BJ (cell line): ENCODE measurements at places on chromosomes 6 and 20. TPM values are rescaled to one million over a fixed set of nuclear protein-coding genes. Genes with fewer than 3 reads are reported as not detected.

DNA sequence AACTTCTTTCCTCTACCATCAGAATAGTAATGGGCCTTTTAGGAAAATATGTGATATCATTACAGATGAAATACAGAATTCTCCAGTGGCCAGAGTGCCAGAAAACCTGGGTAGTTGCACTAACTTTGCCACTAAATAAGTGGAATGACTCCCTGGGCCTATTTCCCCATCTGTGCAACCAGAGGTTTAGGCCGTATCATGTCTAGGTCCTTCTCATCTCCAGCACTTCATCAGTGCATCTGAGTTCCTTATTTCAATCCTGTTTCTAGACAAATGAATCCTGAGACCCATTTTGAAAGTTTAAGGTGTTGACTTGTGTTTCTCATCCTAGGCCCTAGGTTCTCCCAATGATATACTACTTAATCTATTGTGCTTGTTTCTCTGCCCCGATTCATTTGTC, 236.2 kb downstream of the CD83 start:
- no peak for DNase-seq

The WFDC2 gene
- polyA plus RNA-seq = not detected in 2 replicates

DNA sequence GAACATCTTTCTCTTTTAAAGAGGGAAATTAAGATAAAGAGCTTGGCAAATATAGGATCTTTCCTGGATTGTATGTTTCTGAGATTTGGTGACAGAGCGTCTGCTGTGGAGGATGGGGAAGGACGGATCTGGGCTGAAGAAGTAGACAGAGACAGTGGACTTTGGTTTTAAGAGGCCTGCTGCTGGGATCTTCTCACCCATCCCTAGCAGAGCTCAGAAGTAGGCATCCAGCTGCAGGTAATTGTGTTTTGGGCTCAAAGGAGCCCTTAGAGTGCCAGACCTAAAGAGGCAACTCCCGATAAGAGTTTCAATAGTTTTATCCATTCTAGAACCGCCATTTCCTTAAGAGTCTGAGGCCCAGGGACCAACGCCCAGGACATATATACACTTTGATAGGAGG, 20.8 kb downstream of the LAMA2 start:
- no peak for DNase-seq

The TGM2 gene
- 313 and 397 TPM in 2 replicates for polyA plus RNA-seq

The ADGRF4 gene
- polyA plus RNA-seq = 0.04 TPM in 1 of 2 replicates, not detected in the other

DNA sequence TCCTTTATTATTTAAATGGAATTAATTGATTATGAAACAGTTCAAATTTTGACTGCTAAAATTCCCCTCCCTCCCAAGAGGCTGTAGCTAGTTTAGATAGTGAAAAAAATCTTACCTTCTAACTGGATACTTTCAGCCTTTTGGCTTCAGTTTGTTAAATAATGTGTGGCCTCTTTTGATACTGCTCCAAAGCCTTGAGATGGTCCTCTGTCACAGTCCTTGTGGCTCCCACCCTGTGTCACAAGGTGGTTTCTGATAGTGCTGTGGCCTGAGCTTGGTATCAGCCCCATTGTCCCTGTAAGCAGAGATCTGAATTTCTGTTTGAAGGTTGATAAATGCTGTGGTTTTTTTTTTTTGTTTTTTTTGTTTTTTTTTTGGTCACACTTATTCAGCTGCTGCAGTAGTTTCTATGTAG, 20.8 kb downstream of the PANK2 start:
- DNase-seq = no peak

DNA sequence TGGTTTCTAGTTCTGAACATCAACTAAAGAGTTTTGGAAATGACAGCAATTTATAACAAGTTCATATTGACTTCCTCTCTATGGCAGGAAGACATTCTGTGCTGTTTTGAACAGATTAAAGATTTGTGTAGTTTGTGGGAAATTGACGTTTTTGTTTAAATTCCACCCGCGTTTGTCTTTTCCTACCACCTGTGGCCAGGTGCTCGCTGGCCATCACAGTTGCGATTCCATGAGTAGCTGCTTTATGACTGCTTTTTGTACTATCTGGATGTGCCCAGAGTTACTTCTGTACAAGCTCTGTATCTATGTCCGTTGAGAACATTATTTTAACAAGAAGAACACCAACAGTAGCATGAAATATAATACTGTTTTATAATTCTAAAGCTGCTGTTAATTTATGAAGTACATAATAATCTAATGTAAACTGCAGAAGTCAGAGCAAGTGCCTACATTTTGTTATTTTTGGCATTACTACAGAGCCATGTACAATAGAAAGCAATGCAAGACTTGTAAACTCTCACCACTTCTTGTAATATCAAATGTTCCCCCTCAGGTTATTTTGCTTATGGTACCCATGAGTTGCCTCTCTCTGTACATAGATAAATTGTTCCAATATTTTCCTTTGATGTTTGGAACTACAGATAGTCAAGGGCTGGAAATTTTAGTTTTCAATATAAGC, 33.5 kb downstream of the ZBTB2 start:
- no peak for DNase-seq
